Left lung (tissue), 14 donors: ENCODE measurements at places on chromosomes 11 and 22. TPM values are rescaled to one million over a fixed set of nuclear protein-coding genes. Genes with fewer than 3 reads are reported as not detected.

- DNase-seq: no peak
Observed at GRCh38 chr11:64687643-64688533, 35.1 kb downstream of the NRXN2 start.

DNA sequence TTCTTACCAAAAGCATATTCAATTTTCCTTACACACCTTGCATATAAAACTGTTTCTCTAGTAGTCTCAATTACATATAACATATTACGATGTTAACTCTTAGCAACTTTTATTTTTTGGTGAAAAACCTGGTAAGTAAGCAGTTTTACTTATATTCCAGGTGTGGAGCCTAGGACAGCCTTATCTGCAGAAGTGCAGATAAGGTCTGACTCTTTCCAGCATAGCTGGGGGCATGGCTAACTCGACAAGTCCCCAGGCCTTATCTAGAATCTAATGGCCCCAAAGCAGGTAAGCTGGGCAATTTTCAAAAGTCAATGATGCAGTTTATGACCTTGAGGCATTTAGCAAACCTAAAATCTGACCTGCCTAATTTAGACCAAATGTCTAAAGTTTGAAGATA is 4.2 kb upstream of the C1QTNF6 start:
- no peak for DNase-seq

DNA sequence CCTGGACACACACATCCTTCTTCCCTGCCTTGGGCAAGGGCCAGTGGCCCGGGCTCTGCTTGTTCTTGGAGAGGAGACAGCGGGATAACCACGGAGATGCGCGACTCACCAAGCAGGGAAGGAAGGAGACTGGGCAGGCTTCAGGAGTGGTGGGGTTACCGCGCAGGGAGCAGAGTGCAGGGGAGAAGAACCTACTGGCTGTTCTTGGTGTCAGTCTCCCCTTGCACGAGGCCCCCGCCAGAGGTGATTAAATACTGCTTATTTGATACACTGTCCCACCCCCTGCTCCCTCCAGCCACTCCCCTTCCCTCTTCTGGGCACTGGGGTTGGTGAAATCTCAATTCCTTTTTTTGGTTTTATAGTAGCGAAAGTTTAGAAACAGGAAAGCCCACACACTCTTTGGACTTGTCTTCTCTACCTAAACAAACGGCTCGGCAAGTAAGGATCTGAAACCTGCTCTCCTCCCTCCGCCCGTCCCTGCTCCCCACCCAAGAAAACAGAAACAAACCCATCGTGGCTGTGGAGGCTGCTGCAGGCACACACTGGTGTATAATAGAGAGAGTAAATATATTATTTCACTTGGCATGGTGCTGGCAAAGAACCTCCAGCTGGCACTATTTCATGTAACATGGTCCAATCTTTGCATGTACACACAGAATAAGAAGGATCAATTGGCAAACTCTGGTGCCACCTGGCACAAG is 10.8 kb downstream of the LARGE2 start:
- no peak for DNase-seq

DNA sequence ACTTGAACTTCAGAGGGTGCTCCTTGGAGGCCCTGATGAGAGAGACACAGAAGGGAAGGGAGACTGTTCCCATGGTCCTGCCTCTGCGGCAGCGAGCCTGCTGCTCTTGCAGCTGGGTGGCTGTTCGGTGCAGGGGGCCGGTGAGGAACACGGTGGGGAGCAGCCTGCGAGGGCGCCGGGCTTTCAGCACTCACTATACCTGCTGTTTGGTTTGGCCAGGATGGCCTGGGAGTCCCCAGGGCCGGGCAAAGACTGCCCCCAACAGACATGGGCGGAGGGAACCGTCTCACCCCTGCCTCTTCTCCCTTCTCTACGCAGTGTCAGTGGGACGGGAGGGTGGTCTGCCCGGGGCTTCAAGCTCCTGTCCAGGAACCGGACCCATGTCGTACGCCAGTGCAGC is 58.0 kb upstream of the PRODH start:
- no peak for DNase-seq

DNA sequence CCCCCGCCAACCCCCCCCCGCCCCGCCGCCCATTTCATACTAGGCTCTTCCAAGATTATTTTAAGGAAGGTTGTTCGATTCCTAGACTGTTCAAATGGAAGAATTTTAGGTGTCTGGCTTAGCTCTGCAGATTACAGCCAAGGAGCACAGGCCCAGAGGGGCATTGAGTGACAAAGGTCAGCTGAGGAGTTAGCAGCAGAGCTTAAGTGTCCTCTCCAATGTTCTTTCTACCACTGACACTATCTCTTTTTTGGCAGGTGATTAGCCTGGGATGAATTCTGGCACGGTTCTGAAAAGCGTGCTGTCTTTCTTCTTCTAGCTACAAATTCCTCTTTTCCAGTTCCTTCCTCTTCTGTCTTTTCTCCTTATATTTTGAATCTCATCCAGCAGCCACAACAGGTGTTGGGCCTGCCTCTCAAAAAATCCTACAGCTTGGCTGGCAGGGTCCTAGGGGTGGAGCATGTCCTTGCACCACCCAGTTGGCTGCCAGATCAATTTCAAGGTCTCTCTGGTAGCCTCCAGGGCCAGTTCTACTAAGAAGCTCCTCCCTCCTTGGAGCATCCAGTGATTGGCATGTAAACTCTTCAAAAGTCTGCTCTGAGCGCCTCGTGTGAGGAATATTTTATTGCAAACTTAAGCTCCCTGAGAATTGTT is 23.0 kb downstream of the KCNE3 start:
- no peak for DNase-seq

GRCh38 chr11:131253142-131253655 is 117.2 kb upstream of the NTM start:
- no peak for DNase-seq

- no peak for DNase-seq
Observed at GRCh38 chr11:92834296-92835020, 135.0 kb upstream of the MTNR1B start.

Gene RHOD
- total RNA-seq: 37.6 TPM

DNA sequence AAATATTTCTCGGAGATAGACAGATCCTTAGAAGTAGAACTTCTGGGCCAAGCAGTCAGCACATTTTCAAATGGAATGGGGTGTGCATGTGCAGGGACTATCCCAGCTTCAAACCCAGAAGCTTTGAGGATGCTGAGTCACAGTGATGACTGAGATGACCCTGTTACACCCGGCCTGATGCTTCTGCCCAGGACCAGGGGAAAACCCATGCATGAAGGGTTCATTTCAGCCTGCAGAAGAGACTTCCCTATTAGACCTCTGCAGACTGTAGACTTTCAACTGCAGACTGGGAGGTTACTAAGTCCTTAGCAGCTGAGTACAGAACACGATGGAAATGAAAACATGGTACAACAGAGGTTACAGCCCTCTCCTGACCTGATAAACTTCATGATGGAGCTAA is 3.6 kb upstream of the OR2AT4 start:
- no peak for DNase-seq

DNA sequence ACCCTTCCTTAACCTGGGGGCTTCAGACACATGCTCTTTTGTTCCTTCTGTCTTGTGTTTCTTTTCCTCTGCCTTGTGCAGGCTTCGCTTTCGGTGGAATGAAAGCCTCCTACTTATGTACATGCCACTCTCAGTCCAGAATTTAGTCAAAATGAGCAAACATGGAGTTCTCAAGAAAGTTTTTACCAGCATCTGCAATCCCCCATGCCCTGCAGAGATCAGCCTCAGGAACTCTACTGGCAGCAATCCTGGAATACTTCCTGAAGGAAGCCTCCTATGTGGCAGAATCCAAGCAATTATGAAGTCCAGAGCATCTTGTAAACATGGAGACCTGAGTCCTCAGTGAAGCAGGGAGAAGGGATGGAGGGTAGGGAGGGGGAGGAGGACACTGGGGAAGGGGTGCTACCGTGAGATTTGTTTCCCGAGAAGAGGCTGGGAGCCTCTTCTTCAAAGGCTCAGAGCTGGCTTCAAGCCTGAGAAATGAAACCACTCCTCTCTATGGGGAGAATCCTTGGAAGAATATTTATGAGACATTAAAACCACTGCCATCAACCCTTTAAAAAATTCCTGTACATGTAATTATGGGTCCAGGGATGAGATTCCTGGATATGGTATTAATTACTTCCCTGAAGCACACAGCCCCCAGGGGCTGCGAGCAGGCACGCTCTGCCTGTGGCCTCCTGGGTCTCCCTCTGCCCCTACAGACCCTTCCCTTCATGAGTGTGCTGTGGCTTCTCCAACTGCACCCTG is 58.4 kb downstream of the TENM4 start:
- DNase-seq: no peak

Gene RBM4B
- total RNA-seq: 16.1 TPM

DNA sequence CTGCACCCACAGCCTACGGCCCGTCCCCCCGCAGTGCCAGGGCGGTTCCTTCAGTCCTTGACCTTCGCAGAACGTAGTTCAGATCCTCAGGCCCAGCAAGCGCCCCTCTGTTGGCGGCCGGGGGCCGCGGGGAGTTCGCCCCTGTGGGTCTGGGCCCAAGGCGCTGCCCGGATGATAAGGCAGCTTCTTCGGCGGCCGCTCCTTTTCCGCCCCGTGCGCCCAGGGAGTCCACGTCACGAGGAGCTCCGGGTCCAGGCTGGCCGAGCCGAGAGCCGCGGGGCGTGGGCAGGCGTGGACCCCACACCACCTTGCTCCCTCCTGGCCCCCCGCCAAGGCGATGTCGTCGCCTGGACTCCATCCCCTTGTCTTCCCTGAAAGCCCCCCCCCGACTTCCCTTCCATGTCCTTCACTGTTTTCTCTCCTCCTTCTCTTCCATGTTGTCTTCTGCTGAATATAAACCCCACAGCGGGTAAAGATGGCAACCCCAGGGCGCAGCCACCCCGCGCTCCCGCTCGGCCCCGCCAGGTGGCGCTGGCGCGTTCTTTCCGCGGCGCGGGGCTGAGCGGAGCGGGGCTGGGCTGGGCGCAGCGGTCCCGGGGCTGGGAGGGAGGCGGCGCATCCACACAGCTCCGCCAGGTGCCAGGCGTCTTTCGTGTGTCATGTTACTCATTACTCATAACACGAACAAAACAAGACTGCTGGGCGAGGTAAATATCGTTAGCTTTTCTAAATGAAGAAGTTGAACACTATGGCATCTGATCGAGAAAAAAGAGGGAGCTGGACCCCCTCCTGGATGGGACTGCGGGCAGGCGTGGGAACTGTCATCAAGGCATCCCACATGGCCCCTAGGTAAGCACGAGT is 321.0 kb downstream of the NTM start:
- peak; percentile 82 for DNase-seq

Gene SLC17A6
- not detected for total RNA-seq

- DNase-seq: no peak
Observed at GRCh38 chr11:120817158-120817557, 206.7 kb upstream of the TBCEL start.

DNA sequence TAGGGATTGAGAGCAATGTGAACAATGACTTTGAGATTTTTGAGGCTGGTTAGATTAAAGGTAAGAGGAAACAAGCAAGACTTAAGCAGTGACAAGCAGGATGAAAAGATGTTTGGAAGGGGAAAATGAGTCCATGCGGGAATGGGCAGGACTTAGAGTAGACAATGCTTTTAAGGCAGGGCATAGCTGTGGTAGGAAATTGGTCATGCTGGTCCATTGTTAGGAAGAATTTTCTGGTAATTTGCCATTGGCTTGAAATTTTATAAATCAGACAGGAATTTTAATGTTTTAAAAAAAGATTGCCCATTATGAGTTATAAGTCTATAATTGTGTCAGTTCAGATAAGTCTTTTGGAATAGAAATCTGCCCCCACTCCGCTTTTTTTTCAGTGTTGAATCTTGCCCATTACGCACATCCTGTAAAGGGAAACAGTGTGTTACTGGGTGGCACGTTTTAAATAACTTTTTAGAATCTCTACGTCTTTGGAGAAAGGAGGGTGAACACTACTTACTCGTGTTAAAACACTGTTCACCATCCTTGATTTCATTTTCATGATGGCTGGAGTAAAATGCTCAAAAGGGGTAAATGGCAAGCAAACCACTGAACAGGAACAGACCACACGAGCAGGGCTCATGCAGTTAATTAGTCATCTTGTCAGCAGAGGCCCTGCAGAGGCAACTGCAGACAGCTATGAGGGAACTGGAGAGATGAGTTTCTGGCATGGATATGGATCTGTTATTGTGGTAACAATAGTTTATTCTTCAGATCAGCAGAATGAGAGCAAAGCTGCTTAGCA is 25.0 kb downstream of the SWAP70 start:
- no peak for DNase-seq

DNA sequence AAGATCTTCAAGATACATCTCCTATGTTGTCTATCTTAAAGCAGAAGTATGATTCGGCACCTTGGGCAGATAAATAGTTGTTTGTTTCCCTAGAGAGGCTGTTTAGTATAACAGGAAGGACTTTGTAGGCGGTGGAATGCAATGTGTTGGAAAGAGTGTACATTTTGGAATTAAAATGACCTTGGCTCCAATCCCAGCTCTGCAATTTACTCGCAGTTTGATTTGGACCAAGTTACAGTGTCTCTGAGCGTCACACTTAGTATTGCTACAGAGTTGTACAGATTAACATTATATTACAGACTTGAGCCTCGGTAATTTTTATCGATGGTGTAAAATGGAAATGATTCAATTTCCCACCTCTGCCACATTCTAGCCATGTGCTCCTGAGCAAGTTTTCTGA is 265.3 kb downstream of the OPCML start:
- no peak for DNase-seq

Gene INS
- total RNA-seq: not detected

- DNase-seq: no peak
Observed at GRCh38 chr11:132595711-132596134, 936.6 kb downstream of the OPCML start.
